ENCODE measurements at places on chromosomes 2 and 18.
A peak's percentile ranks its signal among the peaks of the same experiment; 100 is the strongest.

- DNase-seq: no peak
Observed at GRCh38 chr2:198901894-198902293, 555.8 kb downstream of the SATB2 start.

GRCh38 chr2:25960920-25961319 lies 21.4 kb downstream of the KIF3C start:
- peak; percentile 86 for DNase-seq

- peak; percentile 13 for DNase-seq
Observed at GRCh38 chr18:79799619-79800370, 2.1 kb downstream of the KCNG2 start.

GRCh38 chr2:42486145-42486906 lies 7.5 kb downstream of the KCNG3 start:
- DNase-seq: no peak

- DNase-seq: no peak
Observed at GRCh38 chr2:231263118-231263831, 64.8 kb downstream of the ARMC9 start.

GRCh38 chr2:8153258-8153718 lies 528.6 kb upstream of the ID2 start:
- DNase-seq: no peak

GRCh38 chr18:68728081-68728700 lies 13.3 kb upstream of the TMX3 start:
- DNase-seq: peak; percentile 72

DNA sequence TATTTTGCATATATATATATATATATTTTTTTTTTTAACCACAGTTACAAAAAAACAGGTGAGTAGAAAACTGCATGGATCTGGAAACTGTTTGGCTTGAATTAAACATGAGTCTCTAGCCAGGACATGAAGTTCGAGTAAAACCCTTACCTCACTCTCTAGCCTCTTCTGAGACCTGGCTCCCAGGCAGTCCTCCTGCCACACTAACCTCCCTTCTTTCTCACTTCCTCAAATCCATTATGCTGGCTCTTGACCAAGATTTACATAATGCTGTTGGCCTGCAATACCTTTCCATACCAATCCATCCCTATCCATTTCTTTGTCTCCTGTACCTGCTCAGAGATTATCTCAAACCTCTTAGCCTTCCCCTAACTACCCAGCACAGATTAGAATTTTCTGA lies 34.0 kb downstream of the PIGN start:
- DNase-seq: peak; percentile 67

- DNase-seq: peak; percentile 45
Observed at GRCh38 chr18:63339920-63340484, 20.4 kb upstream of the BCL2 start.

DNA sequence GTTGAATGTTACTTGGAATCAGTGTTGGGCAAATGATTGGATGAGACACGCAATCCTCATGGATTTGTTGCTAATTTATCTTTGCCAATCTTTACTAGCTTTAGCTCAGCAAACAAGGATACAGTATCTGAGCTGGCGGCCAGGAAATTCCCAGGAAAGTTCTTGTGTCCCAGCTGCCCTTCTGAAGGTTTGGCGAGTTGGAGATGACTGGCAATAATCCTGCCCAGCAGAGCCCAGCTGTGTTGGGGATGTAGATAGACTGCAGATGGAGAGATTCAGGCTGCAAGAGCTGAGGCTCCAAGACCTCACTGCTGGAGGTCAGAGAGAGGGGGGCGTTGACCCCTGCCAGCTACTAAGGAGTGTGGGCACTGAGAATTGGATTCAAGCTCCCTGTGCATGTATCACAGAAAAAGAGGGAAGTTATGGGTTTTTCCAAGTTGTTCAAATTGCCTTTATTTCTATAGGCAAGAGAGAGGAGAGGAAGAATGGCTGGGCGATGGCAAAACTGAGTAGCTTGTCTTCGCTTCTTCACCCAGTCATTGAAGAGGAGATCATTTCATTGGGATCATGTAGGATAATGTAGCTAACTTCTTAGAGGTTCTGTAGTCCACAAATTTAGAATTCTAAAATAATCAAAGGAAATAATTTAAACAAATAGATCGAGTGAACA lies 506.8 kb upstream of the LRATD1 start:
- DNase-seq: no peak

DNA sequence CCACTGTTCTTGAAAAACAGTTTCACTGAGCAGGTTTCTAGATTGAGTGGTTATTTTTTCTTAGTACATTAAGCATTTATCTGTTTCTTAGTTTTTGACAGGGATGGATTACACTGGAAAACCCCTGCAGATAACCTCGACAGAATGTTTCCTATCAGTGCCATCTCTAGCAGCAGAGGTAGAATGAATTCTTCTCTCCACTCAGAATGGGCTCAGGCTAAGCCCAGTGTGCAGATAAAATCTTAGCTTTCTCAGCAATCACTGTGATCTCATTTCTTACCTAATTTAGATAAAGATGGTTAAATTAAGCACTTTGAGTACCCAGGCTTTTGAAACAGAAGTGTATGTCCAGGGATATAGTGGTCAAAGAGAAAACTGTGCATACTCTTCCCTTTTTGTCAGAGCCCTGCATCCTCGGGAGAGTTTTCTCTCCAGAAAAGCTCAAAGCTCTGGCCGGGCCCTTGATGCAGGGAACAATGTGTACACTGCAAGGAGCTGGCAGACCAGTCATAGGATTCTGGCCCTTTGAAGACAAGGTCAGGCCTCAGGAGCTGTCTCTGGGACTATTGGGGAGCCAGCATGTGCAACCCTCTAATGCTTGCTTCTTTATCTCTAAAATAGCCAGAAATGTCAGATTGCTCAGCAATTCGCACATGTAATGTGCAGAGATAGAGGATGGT lies 10.6 kb upstream of the AKAIN1 start:
- DNase-seq: no peak

- DNase-seq: no peak
Observed at GRCh38 chr18:43934781-43935471, 657.6 kb upstream of the SYT4 start.

DNA sequence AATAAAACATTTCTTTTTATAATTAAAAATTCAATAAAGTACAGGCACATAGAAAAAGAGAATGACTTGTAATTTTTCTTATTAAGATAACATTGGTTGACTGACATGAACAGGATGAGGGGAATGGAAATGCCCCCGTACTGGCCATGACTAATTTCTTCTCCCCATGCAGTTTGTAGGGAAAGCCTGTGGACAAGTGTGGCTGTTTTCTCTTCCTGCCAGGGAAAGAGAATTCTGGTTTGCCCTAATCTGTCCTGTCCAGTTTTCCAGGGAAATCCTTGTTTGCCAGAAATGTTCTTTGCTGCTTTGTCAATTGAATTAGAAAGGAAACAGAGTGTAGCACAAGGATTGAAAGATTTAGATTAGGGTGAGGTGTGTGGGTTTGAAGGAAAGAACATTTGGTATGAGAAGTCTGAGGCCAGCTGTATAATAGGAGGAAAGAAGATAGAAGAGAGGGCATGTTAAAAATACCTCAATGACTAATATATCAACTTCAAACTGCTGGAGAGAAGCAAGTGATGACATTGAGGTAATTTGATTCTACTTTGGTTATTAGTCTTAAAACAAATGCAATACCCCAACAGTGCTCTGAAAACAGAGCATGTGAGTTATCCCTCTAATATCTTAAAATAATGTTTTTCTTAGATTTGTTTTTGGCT lies 593.9 kb upstream of the ZNF804A start:
- DNase-seq: no peak

DNA sequence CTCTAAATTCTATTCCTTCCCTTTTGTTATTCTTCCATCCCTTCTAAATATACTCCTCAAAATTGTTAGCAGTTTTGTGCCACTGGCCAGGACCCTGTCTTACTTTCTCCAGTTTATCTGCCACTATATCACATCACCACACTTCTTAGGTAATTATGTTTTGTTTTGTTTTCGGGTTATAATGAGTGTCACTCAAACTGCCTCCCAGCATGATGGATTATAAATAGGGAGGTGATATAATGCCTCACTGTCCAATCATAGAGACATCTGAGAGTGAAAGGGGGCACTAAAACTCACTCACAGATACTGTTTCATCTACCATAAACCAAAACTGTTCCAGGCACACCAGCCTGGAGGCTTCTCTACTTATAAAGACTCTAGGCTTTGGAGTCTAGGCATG lies 3.5 kb downstream of the RSAD2 start:
- DNase-seq: no peak

DNA sequence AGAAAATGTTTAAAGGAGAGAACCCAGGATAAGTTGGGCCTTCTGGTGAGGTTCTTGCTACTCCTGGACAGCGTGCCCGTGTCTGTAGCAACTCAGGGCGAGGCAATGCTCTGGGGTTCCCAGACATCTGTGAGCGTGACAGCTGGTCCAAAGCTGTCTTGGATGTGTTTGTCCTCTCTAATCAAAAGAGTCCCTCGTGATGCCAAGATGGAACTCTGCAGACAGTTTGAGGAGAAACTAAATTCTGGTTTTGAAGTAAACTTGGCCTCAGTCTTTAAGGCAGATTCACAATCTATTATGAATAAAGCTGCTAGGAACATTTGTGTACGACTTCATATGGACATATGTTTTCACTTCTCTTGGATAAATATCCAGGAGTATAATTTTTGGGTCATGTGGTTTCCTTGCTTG lies 47.3 kb downstream of the TMEM17 start:
- no peak for DNase-seq

- no peak for DNase-seq
Observed at GRCh38 chr2:64797881-64798575, 144.3 kb upstream of the SERTAD2 start.

DNA sequence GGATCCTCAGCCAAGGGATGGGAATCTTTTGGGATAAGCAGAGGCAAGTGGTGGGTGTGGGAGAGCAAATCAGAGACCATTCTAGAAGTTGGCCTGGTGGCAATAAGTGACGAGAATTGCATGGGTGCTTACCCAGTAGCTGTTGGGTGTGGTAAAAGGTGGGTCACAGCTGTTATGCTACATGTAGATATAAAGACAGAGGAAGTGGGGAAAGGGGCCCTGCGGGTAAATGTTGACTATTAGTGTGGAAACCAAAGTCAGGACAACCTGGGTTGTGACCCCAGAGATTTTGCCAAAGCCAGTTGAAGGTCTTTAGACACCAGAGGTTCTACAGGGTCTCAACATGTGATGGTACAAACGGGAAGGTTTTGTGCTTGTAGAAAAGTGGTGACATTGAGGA lies 443.6 kb upstream of the HNRNPA3 start:
- no peak for DNase-seq

DNA sequence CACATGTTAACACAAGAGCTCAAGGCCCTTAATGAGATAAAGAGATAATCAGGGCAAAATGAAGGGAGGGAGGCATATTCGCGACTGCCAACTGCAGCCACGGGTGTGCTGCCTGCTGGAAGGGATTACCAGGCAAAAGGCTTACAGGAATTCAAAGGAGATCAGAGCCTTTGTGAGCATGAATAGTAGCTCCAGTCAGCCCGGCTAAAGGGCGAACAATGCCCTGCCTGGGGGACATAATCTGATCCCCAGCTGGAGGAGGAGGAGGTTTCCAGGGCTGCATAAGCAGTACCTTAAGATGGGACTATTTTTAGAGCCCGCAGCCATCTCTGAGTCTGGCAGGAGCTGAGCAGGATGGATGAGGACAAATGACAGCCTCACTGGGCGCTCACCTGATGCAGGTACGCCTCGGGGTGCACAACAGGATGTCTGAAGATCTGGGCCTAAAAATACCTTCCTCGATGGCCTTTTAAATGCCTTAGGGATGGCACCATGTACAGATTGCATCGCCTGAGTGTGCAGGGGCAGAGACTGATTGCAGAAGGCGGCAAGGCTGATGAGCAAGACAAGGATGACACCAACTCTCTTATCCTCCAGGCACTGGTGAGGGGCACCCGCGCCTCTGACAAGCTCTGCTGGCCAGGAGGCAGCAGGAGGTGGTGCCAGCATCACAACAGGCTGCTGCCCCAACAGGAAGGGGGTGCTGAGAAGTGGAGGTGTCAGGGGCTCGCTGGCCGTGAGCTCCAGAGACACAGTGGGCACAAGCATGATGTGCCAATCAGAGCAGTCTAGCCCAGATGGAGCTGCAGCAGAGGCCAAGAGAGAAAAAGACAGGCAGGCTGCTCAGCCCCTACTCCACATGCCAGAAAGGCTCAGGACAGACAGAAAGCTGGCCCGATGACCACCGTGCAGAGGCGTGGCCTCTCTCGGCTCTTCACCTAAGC lies 111.4 kb downstream of the EIPR1 start:
- no peak for DNase-seq

- peak; percentile 19 for DNase-seq
Observed at GRCh38 chr2:66477135-66477842, 42.4 kb downstream of the MEIS1 start.

GRCh38 chr2:141529659-141530058 lies 601.2 kb downstream of the LRP1B start:
- no peak for DNase-seq

GRCh38 chr18:59993560-59993959 lies 93.8 kb downstream of the PMAIP1 start:
- DNase-seq: no peak

DNA sequence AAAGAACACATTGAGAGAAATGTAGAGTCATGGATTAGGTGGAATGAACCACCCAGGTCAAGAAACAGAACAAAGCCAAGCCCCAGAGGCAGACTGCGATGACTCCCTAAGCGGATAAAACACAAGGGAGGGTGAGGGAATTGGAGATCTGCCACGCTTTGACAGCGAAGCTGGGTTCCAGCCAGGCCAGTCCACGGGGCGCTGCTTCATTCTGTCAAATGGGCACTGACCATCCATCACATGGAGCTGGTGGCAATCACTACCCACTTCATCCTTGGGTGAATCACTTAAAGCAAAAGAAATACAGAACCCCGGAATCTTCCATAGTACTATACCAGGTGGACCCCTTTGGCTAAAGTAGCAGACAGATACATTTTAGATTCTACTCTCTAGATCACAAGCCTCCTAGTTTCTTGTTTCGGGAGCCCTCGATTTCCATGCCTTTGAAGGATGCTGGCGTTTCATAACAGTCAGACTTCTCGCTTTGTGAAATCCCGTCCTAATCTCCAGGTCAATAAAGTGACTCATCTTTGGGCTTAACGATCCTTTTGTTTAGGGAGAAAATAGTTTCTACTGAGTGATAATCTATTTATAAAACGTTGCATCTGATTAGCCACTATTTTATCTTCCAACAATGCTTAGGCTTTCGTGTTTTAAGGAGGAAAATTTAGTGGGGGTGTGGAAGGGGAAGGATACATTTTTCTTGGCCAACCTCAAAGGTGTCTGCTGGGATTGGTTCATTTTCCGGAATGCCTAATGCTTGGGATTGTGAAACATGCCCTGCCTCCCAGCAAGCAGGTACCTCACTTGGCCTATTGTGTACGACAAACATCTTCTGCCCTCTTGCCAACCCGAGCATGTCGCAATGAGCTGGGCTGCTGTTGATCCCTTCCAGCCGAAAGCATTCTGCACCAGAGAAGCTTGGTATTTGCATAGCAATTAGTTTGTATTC lies 44.1 kb upstream of the HDAC4 start:
- DNase-seq: peak; percentile 75

DNA sequence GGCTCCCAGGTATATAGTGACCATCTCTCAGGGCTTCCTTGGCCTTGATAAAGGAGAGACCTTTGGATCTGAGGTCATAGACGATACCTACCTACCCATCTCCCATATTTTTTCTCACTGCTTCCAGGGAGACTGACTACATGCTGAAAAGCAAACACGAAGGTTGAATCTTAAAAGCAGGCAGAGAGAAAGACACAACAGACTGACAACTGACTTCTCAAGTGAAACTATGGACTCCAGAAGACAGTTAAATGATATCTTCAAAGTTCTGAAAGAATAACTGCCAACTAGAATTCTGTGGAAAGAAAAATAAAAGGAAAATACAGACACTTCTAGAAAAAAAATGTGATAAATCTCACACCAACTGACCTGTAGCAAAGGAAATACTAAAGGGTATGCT lies 76.5 kb upstream of the HAAO start:
- DNase-seq: peak; percentile 13
